ENCODE measurements at places on chromosomes 5 and 9.

DNA sequence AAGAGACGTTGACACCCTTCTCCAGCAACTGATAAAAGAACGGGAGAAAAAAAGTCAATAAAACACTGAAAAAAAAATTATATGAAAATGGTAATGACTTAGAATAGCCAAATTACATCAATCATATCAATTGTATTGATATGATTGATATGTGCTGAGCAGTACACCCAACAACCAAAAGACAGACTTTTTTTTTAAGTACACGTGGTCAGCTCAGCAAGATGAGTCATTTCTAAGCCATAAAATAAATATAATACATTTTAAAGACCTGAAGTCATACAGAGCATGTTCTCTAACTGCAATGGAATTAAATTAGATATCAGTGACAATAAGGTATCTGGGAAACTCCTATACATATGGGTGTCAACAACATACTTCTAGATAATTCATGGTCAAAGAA, 30.9 kb upstream of the OLFM1 start:
- no peak for DNase-seq

- no peak for DNase-seq
Observed at GRCh38 chr5:96771395-96771794, 36.4 kb downstream of the ERAP1 start.

GRCh38 chr5:104456122-104456521, 893.5 kb upstream of the NUDT12 start:
- no peak for DNase-seq

- DNase-seq = no peak
Observed at GRCh38 chr5:136063778-136064465, 35.1 kb downstream of the TGFBI start.

DNA sequence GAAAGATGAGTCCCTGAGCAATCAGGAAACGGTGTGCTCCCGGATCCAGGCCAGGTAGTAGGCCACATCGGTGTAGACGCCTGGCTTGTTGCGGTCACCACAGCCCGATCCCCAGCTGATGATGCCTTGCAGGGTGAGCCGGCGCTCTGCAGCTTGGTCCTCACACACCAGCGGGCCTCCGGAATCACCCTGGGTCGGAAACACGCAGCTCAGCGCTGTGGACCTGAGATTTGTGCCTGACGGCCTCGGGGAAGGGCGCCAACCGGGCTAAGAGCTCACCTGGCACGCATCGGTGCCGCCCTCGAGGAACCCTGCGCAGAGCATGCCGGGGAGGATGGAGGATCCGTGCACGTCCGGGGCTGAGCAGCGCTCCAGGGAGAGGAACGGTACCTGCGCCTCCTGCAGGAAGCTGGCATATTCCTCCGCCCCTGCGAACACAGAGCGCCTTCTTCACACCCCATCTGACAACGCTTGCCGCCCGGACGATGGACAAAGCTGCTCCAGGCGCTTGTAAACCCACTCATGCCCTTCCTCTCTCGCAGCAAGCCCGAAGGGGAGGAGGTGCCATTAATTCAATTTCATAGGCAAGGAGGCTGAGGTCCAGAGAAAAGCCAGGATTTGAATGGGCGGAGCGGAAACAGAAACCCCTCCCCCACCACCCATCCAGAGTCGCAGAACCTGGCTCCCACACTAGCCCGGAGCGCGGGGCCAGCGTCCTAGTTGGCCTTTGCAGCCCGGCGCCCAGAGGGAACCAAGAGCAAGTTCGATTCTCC, 2.0 kb upstream of the PFN3 start:
- no peak for DNase-seq

DNA sequence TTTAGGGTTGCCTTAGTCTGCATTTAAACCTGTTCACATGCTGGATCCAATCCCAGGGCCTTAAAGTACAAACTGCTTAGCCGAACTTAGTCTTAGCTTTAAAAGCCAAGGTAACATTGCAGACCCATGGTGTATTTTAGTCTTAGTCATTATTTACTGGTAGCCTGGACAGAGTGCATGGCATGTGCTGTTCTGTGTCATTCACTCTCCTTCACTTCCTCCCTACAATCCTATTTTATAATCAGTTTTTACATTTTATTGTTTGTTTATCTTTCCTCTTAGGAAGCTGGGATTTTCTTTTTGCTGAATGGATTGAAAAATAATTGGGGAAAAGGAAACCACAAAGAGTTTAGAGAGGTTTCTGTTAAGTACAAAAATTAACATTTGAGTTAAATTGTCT, 29.4 kb upstream of the TAL2 start:
- no peak for DNase-seq

DNA sequence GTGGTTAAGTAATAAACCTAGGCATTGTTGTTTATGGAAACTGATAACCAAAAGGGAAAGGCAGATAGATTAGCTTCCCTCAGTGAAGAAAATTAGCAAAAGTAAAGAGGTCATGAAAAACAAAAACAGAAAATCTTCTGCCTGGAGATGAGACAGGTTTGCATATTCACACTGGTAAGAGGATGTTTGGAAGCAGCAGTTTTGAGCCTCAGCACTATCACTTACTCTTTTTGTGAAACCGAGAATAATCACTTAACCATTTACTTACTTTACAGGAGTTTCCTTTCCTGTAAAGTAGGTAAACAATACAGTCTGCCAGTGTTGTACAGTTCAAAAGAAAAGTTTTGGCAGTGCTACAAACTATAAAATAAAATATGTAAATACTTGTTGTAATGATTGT, 35.5 kb upstream of the EMB start:
- no peak for DNase-seq

DNA sequence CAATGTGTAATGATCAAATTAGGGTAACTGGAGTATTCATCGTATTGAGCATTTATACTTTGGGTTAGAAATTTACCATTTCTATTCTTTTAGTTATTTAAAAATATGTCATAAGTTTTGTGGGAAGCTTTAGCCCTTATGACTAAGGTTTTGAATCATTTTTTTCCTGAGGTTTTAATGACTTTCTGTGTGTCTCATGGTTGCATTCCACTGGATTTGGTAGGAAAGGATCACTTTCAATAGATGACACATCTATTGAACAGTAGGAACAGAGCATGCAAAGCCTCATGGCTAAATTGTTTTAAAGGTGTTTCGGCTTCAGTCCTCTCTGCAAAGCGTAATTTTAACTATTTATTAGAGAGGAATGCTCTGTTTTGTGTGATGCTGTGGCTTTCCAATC, 512.4 kb upstream of the CHD1 start:
- no peak for DNase-seq

DNA sequence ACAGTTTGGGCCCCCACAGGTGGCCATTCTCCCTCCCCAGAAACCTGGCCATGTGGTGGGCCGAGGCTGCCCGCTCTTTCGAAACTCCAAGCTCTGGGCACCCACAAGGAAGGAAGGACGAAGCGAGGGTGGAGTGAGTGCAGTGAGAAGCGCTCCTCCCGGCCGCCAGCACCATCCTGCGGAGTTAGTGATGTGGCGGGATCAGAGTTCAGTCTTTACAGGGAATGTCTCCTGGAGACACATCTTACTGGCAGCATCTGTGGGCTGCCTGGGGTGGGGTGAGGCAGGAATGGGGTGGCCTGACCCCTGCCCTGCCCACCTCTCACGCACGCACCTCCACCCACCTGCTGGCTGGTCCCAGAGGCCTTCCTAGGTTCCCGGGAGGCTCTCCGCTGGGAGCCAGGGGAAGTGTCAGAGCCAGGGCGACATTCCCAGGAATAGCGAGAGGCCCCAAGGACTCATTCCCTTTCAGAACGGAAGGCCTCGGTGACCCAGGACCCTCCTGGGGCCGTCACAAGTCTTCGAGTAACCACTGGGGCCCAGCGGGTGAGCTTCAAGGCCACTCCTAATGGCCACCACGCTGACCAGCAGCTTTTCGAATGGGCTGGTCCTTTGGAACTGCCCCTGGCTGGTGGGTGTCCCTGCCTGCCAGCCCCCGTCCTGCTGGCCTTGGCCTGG, 5.5 kb upstream of the RNU6ATAC start:
- no peak for DNase-seq

GRCh38 chr9:5531101-5531882, 21.0 kb downstream of the PDCD1LG2 start:
- no peak for DNase-seq

- DNase-seq = no peak
Observed at GRCh38 chr5:72007336-72008111, 99.8 kb upstream of the MAP1B start.

DNA sequence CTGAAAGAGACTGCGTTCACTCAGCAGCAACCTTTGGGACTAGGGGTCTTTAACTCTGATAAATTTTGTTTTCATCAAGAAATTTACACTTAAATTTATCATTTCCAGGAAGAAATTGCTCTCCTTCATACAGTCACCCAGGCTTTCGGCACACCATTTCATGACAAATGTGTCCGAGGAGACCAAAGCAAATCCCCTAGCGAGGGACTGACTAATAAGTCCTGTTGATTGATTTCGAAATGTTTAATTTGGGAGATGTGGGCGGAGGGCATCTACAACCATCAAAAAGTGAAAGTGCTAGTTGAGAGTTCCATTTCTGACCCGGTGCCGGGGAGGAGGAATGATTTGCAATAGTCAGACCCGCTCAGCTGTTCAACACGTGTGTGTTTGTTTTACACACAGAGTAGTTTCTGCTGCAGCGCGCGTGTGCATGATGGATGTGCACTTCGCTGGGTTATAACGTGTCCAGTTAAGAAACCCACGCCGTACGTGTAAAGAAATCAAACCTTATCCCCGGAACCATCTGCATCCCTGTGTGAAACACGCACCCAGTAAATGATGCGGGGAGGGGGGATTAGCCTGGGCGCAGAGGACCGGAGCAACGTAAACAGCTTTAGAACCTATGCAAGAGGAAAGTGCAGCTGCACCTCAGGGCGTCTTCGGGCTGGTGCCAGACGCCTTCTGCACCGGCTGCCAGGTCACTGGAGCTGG, 845 bp upstream of the NR4A3 start:
- no peak for DNase-seq

DNA sequence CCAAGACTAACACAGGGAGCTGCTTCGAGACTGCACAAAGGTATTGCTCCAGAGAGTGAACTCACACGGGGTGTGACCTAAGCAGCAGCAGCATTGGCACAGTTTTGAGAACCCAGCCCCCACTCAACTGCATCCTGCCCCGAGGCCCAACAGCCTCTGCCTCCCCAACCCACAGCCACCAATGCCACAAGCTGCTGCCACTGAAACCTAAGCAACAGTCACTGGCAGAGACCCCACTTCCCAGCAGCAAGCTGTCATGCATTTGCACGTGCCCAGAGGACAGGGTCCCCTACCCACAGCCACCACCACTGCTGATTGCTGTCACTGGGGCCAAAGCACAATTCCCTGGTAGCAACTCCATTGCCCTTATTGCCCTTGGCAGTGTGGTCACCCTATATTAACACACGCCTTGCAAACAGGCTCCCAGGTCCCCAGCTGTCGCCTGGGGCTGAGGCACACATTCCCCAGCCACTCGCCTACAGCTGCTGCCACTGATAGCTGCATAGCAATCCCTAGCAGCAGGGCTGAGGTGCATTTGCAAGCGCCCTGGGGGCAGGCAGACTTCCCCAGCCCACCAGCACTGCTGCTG, 141.0 kb downstream of the AGTPBP1 start:
- DNase-seq = no peak

All from CMK (cell line).